Inflammatory macrophage treated with lipopolysaccharide for 4 hours (primary cell): ENCODE measurements at places on chromosomes 6 and 20.

GRCh38 chr6:156420172-156420993 lies 356.8 kb upstream of the ARID1B start:
- no peak for DNase-seq

DNA sequence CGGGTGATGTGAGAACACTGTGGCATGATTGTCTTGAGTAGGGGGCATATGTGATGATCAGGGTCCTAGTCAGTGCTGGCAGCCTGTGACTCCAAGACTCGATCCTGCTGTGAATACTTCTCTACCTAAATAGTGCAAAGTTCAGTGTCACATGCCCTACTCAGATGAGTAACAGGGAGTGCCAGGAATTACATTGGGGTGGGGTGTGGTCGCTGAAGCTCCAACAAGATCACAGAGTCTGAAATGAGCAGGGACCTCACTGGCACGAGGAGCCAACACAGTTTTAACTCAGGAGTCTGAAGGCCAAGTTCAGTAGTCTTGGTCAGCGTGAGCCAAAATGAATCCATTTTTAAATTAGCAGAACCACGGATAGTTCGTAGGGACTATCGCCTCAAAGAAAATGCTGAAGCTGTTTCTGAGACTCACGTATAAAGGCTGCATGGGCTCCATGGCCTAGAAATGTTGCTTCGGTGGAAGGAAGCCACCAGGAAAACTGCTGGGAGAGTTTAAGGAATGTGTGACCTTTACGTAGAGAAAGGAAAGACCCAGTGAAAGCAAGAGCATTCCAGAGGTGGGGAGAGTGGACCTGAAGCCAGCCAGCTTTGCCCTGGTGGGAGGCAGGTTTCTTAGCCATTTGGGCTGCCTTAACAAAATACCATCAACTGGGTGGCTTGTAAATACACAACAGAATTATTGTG lies 72.2 kb downstream of the RPP40 start:
- peak; percentile 8 for DNase-seq

- no peak for DNase-seq
Measured at GRCh38 chr6:89500611-89501010, 67.7 kb downstream of the ANKRD6 start.

DNA sequence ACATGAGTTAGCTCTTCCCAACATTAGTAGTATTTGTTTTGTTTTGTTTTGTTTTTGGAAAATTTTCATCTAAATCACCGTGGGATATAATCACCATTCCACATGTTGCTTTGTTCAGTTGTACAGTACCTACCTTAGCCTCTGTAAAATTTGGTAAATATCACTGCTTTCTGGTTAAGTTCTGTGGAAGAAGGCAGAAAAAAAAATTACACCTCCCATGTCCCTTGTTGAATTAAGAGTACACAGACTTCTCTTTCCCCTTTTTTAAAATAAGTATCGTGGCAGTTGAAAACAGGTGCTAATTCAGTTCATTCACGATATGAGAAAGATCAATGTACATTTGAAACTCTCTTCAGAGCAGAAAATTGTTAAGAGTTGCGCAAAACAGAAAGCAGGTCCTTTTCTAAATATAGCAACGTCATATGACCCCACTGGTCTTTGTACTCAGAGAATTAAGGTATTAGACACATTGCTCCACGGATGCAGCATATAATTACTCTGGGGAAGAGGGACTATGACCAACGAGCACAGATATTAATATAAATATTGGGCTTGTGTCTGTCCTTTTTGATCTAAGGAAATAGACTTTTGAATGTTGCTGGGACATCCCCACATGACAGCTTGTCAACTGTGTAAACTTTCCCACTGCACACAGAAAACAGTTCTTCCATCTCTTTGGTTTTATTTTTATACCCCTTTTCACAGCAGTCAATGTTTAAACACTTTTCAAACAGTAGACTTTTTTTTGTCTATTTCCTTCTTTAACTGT lies 58.6 kb upstream of the ZNF217 start:
- DNase-seq = peak; percentile 38

GRCh38 chr6:43097502-43097901 lies 21.4 kb downstream of the PTK7 start:
- no peak for DNase-seq

DNA sequence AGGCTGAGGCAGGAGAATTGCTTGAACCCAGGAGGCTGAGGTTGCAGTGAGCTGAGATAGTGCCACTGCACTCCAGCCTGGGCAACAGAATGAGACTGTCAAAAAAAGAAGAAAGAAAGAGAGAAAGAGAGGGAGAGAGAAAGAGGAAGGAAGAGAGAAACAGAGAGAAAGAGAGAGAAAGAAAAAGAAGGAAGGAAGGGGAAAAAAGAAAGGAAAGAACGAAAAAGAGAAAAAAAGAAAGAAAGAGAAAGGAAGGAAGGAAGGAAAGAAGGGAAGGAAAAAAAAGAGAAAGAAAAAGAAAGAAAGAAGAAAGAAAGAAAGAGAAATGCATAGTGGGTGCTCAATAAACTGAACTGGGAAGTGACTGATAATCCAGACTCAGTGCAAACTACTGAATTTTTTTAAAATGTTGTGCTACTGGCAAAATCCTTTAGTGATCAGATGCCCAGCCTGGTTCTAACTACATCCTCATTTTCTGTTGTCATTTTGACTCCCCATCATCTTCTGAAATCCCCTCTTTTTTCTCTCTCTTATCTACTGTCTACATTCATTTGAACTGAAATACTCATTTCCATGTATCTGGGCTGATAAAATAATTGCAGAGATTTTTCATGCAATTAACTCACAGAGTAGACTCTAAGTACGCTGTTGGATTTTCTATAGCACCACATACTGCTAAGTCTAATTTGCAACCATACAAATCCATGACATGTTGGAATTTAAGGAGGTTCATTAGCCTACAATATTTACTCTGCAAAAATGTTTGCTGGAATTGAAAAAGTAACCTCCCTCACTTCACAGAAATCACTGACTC lies 85.3 kb upstream of the HIVEP1 start:
- DNase-seq = no peak

GRCh38 chr6:19692506-19693298 lies 144.5 kb upstream of the ID4 start:
- DNase-seq = no peak

DNA sequence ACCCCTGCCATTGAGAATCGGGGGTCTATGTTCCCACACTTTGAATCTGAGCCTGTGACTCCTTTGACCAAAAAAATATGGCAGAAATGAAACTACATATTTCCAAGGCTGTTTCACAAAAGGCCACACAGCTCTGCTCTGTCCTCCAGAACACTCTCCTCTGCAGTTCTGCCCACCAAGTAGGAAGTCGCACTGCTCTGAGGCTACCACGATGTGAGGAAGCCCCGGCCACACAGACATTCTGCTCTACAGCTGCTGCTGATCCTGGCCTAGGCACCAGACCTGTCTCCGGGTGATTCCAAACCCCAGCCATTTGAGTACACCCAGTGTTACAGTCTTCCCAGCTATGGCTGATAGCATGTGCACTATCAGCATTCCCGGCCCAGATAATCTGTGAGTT lies 85.1 kb downstream of the LYRM4 start:
- peak; percentile 14 for DNase-seq

GRCh38 chr20:46672543-46673148 lies 16.6 kb downstream of the TP53RK start:
- no peak for DNase-seq

- peak; percentile 58 for DNase-seq
Measured at GRCh38 chr20:25204550-25205276, 9.2 kb downstream of the ENTPD6 start.

DNA sequence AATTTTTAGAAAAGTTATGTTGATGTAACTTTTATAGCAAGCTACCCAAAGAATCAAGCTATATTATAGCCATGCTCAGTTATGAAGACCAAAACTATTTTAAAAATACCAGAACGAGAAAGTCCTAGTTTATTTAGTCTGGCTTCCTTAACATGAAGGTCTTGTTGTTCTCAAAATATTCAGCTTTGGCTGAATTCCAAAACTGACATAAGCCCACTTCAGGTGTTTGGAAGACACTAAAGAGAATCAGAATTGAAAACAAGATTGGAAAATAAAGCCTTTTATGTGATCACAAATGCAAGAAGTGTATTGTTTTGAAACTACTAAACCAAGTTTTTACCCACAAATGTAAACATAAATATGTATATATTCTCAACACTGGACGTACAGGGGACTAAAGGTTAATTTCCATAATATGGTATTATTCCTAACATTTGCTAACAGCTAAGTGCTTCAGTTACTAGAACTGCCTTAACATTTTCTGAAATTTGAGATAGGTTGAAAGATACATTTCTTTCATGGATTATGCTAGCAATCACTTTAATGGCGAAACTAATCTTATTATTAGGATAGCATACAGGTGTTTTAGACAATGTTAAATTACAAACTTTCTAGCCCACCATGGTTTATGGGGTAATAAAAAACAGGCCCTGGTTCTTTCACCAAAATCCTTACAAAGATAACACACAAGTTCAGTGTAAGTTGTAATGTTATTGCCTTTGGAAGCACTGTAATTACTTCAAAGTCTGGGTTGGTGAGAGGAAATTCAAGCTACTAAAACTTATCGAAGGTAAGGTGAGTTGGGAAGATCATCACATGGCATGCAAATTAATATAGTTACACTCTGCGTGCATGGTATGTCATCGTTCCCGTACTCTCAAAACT lies 1.6 kb downstream of the MAP3K5 start:
- DNase-seq = no peak

DNA sequence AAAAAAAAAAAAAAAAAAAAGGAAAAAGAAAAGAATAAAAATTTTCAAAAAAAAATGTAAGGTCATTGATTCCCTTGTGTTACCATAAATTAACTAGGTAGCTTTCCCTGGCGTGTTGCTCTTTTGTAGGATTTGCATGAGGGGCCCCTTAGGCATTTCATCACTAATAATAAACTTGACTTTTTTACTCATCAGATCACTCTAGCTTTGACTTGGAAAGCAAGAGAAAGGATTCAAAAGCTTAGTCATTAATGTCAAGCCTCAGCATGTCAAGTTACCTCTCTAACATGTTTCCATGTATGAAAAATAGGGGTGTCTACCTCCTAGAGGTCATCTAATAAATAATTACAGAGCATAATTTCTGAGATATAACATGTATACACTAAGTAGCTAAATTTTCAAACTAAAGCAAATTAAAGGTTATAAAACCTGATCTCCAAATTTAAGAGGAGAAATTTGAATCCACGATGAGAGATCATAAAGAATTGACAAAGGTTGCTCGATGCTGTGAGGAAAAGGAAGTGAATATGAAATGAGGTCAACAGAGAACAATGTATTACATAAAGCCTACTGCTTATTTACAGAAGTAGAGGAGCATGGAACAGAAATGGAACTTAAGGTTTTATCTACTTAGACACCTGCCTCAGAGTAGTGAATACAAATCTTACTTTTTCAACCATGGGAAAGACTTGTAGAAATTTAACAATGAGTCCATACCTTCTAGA lies 86.8 kb downstream of the ARHGAP18 start:
- peak; percentile 68 for DNase-seq

GRCh38 chr20:50729901-50730764 lies 1.2 kb upstream of the PARD6B start:
- no peak for DNase-seq

- DNase-seq = peak; percentile 15
Measured at GRCh38 chr6:100719883-100720682, 161.0 kb downstream of the ASCC3 start.

- no peak for DNase-seq
Measured at GRCh38 chr6:55983861-55984260, 108.5 kb upstream of the BMP5 start.

GRCh38 chr6:149080511-149080910 lies 237.0 kb upstream of the TAB2 start:
- no peak for DNase-seq

DNA sequence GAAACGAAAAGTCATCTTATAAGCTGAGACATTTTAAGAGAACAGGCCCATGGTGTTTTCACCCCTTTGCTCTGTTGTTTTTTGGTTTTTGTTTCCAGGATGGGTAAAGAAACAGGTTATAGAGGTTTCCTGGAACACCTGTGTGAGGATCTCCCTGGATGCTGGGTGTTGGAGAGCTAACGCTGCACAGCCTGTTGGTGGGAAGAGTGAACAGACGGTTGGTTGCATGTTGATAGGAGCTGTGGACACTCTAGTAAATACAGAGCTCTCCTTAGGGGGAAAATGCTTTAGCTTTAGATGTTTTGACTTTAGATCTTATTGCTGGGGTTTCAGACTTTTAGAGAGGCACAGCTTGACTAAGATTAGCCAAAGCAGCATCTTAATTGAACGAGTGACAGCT lies 235.2 kb downstream of the SOX4 start:
- no peak for DNase-seq

- DNase-seq = peak; percentile 22
Measured at GRCh38 chr6:167098825-167099225, 24.1 kb upstream of the CCR6 start.

DNA sequence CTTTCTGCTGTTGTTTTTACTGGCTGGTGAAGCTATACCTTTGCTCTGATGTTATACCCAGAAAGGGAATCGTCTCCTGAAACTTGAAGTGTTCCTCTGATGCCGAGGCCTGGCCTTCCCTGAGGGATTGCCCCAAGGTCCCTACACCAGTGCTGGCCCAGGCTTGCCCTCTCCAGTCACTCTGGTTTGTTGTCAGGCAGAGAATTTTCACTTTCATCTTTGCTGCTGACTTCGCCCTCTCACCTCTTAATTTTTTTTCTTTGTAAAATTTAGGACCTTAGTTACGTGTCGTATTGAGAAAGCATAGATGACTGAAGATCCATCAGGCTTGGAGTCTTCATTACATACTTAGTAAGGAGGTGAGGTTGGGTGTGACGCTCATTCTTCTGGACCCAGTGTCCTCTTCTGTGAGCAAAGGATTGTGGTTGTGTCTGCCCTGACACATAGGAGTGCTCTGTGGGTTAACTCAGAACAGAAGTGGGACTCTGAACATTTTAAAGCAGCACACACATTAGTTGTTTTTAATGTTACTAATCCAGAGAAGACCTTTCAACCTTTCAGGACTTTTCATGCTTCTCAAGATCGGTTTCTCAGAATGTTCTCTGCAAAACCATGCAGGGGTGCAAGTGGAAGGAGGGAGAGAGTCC lies 45.4 kb downstream of the TULP4 start:
- no peak for DNase-seq

- peak; percentile 89 for DNase-seq
Measured at GRCh38 chr6:33313709-33314514, at the start of gene TAPBP. Gene TAPBP (minus strand): TSS chr6:33314078. CDS start chr6:33314041, 37 bp downstream.

- no peak for DNase-seq
Measured at GRCh38 chr6:84411060-84411629, 183.7 kb upstream of the CEP162 start.

- no peak for DNase-seq
Measured at GRCh38 chr20:42018979-42019378, 400.8 kb upstream of the CHD6 start.

- DNase-seq = no peak
Measured at GRCh38 chr20:54122681-54123586, 50.9 kb downstream of the CYP24A1 start.

GRCh38 chr6:152423216-152424103 lies 213.7 kb downstream of the SYNE1 start:
- no peak for DNase-seq

- DNase-seq = no peak
Measured at GRCh38 chr20:4152696-4153235, 137.4 kb upstream of the RNF24 start.

- DNase-seq = no peak
Measured at GRCh38 chr20:64038224-64038564, 2.2 kb downstream of the C20orf204 start.

- no peak for DNase-seq
Measured at GRCh38 chr6:116246089-116246488, 7.8 kb downstream of the TSPYL4 start.

- no peak for DNase-seq
Measured at GRCh38 chr20:833121-833449, 430 bp upstream of the FAM110A start.
